ENCODE measurements at places on chromosomes 13 and 19.

GRCh38 chr13:76754414-76754813, 131.8 kb downstream of the KCTD12 start:
- no peak for DNase-seq

DNA sequence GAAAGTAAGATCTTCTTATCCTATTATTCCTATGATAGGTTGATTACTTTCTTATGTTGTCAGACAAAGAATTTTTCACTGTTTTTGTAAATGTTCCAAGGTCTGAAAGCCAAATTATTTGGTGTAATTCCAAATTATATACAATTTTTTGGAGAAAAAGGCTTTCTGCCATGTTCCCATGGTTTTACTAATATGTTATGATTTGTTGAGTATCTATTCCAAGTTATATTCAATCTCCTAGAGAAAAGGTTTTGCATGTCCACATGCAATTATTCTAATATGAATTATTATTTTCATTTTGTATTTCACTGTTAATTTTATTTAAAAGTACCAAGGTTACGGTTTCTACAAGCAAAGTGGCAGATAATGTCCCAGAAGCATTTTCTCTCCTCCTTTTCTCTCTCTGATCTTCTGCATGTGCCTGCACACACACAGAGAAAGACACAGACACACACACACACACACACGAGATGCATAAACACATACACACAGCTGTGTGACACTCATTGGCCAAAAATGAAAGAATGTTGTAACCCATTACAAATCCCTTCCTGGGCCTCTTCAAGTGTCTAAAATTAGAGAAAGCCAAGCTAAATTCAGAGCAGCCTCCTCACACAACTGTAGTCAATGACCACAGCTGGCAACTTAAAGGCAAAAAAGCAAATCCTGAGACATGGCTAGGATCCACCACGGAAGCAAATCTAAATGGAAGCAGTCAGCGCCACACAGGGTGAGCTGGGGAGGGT, 621.0 kb downstream of the EFNB2 start:
- no peak for DNase-seq

DNA sequence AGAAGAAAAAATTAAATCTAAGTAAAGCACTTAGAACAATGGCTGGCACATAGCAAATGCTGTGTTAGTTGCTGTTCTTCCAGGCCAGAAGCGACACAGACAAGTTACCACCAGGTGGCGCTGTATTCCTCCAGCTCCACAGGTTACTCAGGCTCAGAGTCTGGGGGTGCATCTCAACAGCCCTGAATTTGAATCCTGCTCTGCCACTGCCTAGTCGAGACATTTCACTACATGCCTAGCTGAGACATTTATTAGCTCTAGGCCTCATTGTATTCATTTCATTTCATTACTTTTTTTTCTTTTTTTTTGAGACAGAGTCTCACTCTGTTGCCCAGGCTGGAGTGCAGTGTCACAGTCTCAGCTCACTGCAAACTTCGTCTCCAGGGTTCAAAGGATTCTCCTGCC, 16.4 kb upstream of the CYP2B6 start:
- peak; percentile 5 for DNase-seq

- DNase-seq: no peak
These were observed 51.5 kb downstream of the RASA3 start for GRCh38 chr13:114080739-114081561.

DNA sequence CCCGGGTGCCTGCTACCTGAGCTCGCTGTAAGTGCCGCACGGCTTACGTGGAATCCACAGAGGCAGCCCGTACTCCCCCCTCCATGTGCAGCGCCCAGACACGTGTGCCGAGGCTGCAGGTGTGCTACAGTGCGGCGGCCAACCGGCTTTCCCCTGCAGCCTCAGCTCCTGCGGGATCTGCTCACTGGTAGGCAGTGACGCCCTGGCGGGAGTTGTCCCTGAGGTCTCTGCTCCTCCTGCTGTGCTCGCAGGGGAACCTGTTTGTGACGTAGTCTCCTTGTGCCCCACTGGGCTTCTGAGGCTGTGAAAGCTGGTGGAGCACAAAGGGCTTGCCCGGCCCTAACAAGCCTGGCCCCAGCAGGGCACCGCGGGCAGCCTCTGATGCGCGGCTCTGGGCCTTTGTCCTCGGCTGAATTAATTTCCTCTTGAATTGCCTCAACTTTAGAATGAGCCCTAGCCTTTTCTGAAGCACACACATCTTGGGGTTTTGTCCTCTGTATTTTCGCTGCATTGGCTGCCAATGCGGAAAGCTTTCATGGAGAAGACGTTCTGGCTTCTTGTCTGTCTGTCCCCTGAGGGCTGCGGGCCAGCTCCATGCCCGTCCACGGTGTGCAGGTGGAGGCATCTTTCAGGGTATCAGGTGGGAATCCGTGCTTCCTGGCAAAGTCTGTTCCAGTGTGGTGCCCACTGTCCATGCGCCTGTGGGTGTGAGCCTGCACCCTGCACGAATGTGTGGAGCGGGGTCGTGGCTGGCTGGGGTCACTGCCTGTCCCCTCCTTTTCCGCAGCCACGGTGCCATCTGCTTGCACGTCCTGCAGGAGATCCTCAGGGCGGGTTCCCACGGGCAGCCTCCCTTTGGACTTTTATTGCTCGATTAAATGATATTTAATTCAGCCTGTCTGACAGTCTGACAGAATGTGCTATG, 77.3 kb upstream of the MCF2L start:
- no peak for DNase-seq

DNA sequence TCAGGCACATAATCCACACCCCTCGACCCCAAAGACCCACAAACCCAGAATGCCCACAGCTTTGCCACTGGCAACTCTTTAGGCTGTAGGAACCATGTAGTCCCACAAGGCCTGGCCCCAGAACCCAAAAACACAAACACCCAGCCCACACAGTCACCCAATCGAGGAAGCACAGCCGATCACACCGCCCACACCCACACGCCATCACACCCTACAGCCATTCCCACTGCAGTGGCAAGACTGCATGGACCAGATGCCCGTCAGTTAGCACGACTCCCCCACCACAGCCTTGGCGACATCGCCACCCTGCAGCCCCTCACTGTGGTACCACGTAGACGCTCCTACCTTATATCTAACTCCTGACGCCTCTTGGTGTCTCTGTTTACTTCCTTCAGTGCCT, 24.0 kb upstream of the MEIS3 start:
- DNase-seq: no peak

DNA sequence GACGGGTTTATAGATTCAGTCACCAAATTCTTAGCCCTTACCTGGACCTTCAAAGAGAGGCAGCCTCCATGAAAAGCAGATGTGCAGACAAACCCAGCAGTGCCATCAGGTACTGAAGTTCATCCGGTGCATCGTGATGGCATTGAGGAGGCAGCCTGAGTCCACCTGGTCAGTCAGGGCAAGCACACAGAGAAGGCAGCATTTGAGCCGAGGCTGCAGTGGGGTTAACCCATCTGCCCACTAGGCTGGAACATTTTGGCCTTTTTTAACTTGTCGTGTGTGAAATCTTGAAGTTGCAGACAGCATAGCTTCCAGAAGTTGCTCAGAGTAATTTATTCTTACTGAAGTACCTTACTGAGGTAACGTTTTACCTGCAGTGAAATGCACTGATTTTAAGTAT, 4.9 kb downstream of the LMO7 start:
- no peak for DNase-seq

DNA sequence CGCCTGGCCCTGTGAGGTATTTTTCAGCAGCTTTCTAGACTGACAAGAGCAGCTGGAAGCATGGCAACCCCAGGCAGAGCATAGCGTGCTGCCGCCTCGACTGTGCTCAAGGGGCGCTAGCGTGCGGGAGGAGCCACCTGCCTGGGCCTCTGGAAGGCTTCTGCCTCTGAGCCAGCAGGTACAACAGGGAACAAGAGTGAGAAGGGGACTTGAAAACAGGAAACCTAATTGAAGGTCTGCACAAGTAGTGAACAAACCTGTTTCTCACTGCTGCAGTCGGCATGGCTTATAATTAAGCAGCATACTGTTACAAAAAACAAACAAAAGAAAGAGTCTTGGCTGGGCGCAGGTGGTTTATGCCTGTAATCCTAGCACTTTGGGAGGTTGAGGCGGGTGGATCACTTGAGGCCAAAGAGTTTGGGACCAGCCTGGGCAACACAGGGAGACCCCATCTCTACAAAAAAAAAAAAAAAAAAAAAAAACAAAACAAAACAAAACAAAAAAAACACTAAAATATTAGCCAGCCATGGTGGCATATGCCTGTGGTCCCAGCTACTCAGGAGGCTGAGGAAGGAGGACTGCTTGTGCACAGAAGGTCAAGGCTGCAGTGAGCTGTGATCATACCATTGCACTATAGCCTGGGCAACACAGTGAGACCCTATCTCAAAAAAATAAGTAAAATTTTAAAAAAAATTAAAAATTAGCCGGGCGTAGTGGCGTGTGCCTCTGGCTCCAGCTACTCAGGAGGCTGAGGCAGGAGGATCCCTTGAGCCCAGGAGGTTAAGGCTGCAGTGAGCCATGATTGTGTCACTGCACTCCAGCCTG, 12.6 kb upstream of the GARRE1 start:
- no peak for DNase-seq

DNA sequence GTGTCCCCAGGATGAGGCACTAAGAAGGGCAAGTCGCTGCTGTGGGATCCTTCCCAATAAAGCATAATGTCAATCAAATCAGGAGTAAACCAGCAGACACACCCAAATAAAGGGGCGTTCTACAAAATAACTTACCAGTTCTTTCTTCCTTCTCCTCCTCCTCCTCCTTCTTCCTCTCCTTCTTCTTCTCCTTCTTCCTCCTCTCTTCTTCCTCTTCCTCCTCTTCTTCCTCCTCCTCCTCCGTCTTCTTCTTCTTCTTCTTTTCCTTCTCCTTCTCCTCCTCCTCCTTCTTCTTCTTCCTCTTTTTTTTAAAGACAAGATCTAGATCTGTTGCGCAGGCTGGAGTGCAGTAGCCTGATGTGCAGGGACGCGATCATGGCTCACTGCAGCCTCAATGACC, 225.8 kb downstream of the UQCRFS1 start:
- DNase-seq: no peak

DNA sequence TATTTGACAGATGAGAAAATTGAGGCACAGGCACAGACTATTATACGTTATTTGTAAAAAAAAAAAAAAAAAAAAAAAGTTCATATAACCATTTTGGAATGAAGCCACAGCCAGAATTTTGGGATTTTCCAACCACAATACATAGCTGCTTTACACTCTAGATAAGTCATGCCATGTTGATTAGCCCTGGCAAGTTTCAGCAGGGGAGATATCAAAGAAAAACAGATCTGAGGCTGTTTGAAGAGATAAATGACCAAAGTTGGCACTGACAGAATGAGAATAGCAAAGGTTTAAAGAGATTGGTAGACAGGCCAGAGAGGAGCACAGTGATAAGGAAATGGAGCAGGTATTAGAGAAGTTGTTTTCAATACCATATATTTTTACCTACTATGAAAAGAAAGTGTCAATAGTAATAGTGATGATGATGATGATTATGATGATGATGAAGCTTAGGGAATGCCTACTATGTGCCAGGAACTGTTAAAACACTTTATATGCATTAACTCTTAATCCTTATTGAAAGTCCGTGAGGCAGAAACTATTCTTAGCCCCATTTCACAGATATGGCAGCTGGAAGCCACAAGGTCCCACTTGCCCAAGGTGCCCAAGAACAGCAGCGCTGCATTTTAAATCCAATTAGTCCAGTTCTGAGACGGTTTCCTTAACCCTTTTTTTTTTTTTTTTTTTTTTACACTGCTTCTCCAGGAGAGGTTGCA, 105.5 kb downstream of the MBNL2 start:
- no peak for DNase-seq

DNA sequence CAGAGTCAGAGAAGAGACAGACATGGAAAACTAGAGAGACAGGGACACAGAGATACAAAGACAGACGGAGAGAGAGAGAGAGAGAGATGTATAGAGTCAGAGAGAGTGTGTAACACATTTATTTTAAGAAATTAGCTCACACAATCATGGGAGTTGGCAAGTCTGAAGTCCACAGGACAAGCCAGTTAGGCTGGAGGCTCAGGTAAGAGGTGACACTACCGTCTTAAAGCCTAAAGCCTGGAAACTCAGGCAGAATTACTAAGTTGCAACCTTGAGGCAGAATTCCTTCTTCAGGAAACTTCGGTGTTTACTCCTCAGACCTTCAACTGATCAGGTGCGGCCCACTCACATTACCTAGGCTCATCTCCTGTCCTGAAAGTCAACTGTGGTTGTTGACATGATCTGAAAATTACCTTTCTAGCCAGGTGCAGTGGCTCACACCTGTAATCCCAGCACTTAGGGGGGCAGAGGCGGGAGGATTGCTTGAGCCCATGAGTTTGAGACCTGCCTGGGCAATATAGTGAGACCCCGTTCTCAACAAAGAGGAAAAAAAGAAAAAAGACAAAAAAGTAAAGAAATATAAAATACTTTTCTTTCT, 2.8 kb upstream of the TNFSF14 start:
- no peak for DNase-seq

DNA sequence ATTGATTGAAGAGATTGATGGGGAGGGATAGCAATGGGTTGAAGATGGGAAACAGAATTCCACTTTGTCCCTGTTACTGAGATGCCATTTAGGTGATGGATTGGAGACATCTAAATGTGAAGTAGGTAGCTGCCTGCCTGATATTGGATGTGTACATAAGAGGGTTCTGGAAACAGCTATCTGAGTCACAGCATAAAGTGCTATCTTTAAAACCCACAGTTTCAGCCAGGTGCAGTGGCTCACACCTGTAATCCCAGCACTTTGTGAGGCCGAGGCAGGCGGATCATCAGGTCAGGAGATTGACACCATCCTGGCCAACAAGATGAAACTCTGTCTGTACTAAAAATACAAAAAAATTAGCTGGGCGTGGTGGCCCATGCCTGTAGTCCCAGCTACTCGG, 72.6 kb downstream of the DNAJC3 start:
- DNase-seq: no peak

GRCh38 chr13:109730812-109731335, 55.5 kb downstream of the IRS2 start:
- DNase-seq: no peak

- DNase-seq: no peak
These were observed 13.6 kb upstream of the LATS2 start for GRCh38 chr13:21075011-21075378.

GRCh38 chr19:5445561-5446055, 9.6 kb upstream of the ZNRF4 start:
- DNase-seq: no peak

DNA sequence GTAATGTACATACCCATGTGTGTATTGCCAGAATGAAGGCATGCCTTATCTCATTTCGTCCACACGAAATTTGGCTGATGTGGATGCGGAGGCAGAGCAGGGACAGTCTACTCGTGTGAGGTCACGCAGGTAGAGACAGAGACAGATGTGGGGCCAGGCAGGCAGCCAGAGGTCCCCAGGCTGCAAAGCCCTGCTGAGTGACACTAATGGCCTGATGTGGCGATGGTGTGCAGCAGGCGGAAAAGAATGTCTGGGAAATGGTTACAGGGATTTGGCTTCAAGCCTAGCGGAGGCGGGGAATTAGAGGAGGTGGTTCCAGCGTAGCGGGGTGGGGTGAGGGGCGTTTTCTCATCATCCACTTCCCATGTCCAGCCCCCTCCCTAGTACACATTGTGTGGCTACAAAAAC, 4.2 kb upstream of the IZUMO2 start:
- peak; percentile 3 for DNase-seq

- no peak for DNase-seq
These were observed 9.2 kb downstream of the GJA3 start for GRCh38 chr13:20151612-20152011.

- no peak for DNase-seq
These were observed 312.0 kb downstream of the ATP8A2 start for GRCh38 chr13:25683662-25684370.
